Germinal center (tissue), 1 donor: ENCODE measurements at places on chromosomes 16 and 17.
A peak's percentile ranks its signal among the peaks of the same experiment; 100 is the strongest.

DNA sequence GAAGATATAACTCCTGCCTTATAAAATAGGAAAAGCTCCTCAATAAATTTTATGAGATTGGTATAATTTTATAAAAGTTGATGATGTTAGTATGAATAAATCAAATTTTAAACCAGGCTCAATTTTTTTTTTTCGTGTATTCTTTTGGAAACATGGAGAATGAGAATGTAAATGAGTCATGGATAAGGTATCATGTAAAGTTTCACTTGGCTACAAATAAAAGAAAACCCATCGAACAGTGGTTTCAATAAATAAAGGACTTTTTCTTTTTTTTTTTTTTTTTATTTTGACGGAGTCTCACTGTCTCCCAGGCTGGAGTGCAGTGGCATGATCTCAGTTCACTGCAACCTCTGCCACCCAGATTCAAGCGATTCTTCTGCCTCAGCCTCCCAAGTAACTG is 67.3 kb downstream of the PHKB start:
- no peak for DNase-seq

DNA sequence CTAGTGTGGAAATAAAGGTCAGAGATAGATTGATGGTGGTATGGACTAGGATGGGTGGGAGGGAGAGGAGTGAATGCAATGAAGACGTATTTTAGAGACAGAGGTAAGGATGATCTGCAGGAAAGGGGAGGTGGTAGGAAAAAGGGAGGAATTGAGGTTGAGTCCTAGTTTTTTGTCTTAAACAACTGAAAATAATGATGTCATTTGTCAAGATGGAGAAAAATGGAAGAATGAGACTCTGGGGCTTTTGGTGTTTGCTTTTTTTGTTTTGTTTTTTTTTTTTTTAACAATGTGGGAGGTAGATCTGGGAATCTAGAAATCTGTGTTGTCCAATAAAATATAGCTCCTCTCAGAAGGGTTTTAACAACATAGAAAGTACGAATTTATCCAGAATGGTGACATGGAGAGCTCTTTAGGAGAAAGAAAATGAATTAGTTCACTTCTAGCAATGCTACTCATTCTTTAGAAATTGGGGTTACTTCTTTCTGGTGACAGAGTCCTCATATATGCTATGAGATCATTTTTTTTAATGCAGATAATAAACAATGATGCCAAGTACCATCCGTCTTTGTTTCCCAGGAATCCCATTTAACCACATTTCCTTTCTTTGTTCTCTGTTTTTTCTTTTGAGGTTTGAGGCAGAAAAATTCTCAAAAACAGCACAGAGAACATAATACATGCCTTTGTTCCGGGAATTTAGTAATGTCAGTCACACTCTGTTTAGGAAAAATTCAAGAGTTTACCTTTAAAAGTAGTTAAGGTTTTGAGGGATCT is 225.3 kb upstream of the COX10 start:
- no peak for DNase-seq

- no peak for DNase-seq
Observed at GRCh38 chr17:78023042-78023441, 64.5 kb downstream of the TNRC6C start.

- no peak for DNase-seq
Observed at GRCh38 chr16:4123616-4124300, 7.5 kb upstream of the ADCY9 start.

GRCh38 chr17:16948587-16949376 is 23.1 kb downstream of the TNFRSF13B start:
- DNase-seq, result no peak

DNA sequence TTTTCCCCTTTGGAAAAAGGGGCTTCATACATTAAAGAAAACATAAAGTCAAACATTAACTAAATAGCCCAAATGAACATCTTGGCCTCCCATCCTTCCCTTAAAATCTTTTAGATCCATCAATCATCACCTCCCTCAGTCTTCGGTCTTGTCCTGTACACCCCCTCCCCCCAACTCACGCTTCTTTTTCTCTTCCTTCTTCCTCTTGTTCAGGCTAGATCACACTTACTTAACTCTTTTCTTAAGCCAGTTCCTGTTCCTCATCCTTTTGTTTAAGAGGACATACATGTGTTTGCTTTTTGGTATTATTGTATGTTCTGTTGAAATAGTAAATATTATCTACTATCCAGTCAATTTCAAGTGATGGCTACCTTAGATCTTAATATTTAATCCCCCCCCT is 5.5 kb downstream of the MFSD6L start:
- DNase-seq, result no peak

- DNase-seq, result no peak
Observed at GRCh38 chr17:65696739-65697394, 135.4 kb upstream of the AXIN2 start.

- no peak for DNase-seq
Observed at GRCh38 chr16:89096768-89097391, 3.2 kb downstream of the ACSF3 start.

- no peak for DNase-seq
Observed at GRCh38 chr16:26454102-26454501, 612.6 kb upstream of the C16orf82 start.

DNA sequence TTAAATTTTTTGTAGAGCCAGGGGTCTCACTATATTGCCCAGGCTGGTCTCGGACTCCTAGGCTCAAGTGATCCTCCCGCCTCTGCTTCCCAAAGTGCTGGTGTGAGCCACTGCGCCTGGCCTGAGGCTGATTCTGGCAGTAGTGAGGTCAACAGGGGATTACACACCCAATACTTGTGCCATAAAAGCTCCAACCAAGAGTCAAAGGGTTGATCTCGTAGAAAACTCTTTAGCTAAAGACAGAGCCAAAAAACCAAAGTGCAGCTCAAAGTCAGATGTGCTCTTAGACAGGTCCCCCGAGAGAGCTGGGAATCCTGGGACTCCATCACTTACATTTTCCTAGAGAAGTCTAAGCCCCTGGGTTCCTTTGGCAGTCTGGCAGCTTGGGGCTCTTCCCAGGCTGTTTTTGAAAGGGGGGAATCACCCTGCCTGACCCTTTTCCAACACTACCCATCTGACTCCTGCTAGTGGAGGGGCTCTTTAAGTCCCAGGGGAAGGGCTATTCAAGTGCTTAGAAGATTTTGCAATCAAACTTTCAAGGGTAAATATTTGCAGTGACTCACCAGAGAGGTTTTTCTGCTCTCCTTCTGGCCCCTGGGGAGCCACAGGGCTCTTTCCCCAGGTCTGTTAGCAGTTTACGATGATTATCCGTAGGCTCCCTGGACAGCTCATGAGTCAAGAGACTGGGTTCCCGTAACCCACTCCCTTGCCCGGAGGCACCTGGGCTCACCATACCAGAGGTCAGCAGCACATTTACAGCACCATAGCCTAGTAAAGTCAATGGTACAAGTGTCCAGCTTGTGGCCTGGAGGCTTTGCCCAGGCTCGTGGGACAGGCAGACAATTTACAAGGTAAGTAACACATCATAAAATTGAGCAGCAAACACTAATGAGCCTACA is 408.7 kb downstream of the SLC39A11 start:
- DNase-seq, result no peak

DNA sequence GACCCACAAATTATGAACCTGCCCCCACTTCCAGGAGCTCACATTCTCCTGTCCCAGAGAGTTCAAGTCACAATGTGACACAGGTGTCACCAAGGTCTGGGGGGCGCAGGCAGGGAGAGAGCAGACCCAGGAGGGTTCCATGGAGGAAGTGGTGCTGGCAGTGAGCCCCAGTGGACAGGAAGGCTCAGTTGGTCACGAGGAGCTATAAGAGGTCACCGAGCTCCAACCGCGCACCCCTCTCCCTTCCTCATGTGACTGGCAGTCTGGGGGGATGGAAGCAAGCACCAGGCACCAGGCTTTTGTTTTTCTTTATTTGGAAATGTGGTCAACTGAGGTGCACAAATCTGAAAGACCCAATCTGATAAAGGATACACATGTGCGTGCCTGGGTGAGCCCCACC is 2.5 kb downstream of the ITGAD start:
- no peak for DNase-seq

DNA sequence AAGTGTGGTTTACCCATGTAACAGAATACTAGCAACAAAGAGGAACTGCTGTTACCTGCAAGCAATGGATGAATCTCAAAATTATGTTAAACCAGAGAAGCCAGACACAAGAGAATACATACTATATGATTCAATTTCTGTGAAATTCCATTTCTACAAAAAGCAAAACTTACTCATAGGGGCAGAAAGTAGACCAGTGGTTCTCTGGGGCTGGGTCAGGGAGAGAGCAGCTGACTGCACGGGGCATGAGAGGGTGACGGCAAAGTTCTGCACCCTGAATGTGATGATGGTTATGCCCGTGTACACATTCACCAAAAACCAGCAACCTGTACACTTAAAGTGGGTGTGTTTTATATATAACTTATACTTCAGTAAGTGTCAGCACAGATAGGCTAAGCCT is 3.1 kb downstream of the ZNF843 start:
- no peak for DNase-seq

DNA sequence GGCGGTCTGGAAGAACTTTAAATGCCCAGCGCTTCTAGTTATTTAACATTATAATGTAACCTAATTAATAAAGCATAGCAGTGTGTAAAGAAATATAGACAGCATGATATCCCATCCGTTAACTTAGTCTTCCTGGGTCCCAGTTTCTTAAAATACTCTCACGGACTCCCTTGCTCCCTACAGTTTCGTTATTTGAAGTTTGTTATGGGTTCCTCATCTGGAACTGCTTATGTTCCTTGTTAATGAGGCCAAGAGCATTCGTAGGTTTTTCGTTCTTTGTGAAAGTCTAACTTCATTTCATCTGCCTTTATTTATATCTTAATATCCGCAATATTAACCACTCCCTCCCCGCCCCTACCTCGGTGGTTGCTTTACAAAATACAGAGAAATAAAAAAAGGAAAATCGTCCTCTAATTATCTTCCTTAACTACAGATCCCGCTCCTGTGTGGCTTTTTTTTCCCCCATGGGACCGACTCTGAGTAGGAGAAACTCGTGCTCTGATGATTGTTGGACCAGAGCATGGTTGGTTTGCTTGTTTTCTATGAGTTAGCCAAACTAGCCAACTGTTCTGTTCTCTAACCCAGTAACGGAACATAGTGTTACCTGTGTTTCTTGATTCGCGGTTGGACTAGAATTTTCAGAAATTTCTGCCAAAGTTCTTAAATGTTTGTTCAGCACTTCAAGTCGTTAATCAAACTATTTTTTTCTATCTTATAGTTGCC is 863 bp downstream of the ADPRM start:
- peak; percentile 11 for DNase-seq

DNA sequence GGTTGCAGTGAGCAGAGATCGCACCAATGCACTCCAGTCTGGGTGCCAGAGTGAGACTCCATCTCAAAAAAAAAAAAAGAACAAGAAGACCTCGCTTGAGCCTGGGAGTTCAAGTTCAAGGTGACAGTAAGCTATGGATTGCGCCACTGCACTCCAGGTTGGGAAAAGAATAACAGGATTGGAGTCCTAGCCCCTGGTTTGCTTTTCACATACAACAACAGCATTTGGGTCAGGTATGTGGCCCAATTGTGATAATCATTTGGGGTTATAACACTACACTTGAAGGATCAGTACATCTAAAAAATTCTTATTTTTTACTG is 3.4 kb upstream of the SEPHS2 start:
- DNase-seq, result no peak

- no peak for DNase-seq
Observed at GRCh38 chr16:88533381-88533917, 36.8 kb upstream of the ZC3H18 start.

DNA sequence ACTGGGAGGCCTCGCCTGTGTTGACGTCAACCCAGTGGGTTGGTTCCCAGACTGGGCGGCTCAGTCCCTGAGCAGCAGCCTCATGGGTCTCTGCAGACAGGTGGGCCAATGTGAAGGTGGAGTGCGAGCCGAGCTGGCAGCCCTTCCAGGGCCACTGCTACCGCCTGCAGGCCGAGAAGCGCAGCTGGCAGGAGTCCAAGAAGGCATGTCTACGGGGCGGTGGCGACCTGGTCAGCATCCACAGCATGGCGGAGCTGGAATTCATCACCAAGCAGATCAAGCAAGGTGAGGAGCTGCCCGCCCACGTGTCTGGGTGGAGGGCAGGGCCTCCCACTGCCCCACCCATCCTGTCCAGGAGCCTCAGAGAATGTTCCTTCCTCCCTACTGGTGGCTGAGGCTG is 44.1 kb downstream of the MRC2 start:
- no peak for DNase-seq

DNA sequence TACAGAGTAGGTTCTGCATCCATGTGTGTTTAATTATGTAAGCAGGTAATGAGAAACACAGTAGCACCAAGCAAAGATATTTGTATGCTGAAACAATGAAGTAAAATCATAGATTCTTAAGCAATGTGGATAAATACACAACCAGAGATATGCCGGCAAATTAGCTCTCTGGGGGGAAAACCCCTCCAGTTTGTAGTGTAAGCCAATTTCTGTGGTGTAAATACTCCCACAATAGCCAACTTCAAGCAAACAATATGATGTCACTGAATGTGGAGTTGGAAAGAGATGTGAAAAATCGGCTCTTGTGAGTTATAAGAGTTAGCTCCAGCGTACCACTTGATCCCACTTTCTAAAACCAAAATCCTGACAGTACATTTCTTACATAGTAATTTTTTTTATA is 3.9 kb upstream of the KRT38 start:
- DNase-seq, result no peak

DNA sequence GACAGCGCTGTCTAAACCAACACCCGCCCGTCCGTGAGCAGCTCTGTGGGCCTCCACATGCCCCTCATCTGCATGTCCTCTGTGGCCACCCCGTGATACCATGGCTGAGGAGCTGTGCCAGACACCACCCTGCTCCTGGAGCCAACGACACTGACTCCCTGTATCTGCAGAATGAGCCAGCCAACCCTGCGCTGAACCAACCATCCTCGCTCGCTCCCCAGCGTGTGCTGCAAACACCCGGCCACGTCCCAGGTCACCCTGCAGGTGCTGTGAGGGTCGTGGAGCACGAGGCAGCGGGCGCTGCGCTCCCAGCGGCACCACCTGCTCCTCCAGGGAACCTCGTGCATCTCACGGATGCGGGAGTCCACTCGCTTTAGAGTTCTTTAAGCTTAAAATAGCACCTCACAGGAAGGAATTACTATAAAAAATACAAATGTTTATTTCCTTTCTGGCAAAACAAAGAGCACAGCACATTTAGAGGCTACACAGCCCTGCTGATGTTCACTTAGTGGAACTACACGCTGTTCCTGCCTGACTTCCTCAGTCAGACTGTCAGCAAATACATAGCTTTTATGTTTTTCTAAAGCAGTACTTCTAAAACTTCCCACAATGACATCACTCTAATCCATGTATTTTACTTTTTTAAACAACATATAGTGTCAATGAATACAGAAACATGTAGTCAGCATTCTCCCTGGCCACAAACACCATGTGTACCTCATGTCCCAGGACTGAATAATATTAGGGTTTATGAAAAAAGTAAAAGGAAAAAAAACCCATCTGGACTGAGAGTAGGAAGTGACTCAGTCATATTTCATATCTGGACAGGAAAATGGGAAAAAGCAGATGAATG is 43.5 kb downstream of the MAP1LC3B start:
- no peak for DNase-seq

DNA sequence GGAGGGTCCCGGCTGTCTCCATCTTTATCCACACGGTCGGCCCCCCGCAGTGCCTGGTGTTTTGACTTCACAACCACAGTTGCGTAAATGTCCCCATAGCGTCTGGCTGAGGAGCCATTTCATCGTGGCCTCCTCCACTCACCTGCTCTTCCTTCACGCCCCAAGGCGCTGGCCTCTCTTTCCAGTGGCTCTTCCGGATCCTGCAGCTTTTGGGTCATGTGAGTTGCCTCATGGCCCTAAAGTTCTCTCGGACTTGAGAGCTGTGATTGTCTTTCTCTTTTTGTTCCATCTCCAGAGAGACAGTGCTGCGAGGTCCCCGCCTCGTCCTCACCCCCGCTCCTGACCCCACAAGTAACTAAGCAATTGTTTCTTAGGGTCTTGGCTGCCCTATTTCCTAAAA is 22.7 kb downstream of the FLYWCH1 start:
- no peak for DNase-seq

GRCh38 chr17:47266782-47267181 is 13.2 kb downstream of the ITGB3 start:
- no peak for DNase-seq
